ENCODE measurements at places on chromosomes 4 and X.

- no peak for DNase-seq
These were observed 5.2 kb upstream of the TMEM156 start for GRCh38 chr4:39037491-39037825.

- DNase-seq: no peak
These were observed 11.0 kb upstream of the EXOC1L start for GRCh38 chr4:55808632-55809031.

- DNase-seq: no peak
These were observed 175.0 kb upstream of the HS3ST1 start for GRCh38 chr4:11603591-11604194.

DNA sequence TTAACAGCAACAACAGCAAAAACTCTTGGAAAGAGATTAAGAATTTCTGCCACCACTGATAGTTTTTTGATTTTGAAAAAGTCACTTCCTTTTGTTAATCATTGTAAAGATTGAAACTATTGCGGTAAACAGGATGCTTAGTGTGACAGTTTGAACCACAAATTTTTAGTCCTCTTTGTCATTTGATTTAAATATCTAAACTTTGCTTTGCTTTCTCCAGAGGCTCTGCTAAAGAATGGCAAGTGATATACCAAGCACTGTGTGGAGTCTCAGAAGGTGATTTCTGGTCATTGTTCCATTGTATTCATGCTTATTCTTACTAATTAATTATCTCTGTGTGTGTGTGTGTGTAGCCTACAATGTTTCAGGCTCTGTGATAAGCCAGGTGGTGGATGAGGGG, 155.6 kb downstream of the BMPR1B start:
- no peak for DNase-seq
